ENCODE measurements at places on chromosomes 16 and 17.

- DNase-seq: no peak
These were observed 646 bp upstream of the HES7 start for GRCh38 chr17:8124350-8125153.

- no peak for DNase-seq
These were observed 532.9 kb downstream of the MAF start for GRCh38 chr16:79067600-79067999.

- DNase-seq: peak; percentile 29
These were observed 63.0 kb downstream of the BAIAP2 start for GRCh38 chr17:81097943-81098308.

DNA sequence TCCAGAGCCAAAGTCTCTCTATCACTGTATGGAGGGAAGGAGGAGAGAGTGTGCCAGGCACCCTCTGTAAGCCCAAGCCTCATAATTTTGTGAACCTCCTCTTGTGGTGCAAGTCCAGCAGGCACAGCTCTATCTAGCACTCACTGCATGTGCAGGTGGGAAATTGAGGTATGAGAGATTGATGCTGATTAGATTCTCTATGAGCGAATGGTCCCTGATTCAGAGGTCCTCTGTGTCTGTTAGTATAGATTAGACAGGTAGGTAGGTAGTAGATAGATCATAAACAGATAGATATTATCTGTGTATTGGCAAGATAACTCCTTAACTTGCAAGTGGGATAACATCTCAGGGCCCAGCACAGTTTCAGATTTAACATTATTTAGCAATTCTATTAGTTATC lies 209.5 kb downstream of the CNTNAP4 start:
- DNase-seq: no peak

GRCh38 chr17:56108811-56109284 lies 44.4 kb upstream of the ANKFN1 start:
- DNase-seq: no peak

GRCh38 chr17:34765291-34765690 lies 185.9 kb downstream of the TMEM132E start:
- no peak for DNase-seq

DNA sequence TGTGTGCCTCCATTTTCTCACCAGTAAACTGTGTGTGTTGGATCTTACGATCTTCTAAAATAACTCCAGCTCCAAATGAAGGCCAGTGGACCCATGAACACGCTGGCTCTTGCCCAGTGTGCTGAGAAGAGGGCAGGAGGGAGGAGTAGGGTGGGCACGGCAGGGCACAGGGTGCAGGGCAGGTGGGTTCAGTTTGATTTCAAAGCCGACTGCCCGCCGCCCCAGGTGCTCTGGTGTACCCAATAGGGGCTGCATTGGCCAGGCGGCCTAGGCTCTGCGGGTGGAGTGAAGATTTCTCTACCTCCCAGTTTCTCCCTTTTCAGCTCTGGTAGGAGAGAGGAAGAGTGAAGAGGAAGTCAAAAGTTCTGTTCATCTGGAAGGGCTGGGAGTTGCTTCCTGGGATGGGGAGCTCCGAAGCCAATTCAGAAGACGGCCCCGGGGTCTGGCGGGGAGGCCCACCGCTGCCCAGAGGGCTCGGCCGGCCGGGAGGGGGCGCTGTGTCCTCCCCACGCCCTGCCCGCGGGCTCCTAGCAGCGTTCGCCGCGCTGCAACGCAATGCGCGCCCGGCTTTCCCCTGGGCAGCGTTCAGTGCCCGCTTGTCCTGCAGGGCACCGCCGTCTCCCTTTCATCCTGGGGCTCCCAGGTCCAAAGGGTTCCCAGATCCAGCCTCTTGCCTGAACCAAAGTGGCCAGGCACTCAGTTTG lies 1.1 kb upstream of the CRHR1 start:
- DNase-seq: peak; percentile 59

DNA sequence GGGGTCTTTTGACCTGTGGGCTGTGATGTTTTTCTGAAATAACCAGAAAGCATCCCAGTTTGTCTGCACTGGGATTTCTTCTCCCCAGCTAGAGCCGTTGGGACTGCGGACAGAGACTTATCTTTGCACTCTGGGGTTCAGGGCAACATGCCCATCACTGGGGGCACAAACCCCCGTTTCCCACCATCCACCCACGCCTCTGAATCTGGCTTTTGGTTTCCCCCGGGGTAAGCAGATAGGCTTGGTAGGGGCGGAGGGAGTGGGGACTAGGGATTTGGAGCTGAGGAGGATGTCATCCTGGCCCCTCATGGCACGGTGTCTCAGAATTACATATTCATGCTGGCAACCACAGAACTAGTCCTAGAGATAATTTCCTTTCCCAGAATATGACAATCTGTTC lies 68.6 kb downstream of the CCDC182 start:
- no peak for DNase-seq

DNA sequence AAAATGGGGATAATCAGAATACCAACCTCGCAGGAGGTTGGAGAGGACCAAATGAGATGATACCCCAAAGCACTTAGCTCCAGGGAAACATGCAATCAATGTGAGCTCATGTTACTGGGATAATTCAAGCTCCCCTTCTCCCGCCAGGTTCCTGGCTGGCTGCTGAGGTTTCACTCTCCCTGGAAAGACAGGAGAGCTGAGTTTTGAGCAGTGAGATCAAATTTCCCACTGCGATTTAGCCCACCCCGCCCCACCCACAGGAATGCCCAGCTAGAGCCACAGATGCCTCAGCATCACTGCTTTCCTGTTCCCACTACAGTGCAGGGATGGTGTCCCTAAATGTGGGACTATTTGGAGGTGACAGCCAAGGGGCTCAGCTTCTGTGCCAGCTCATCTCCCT lies 56.7 kb downstream of the ZNF423 start:
- no peak for DNase-seq

- DNase-seq: no peak
These were observed 24.8 kb upstream of the SLC25A19 start for GRCh38 chr17:75313941-75314551.

- no peak for DNase-seq
These were observed 7.1 kb downstream of the ZNF385C start for GRCh38 chr17:42090964-42091790.

- no peak for DNase-seq
These were observed 275.9 kb downstream of the C16orf95 start for GRCh38 chr16:87041286-87041685.

GRCh38 chr17:50144845-50145531 lies 5.5 kb downstream of the PPP1R9B start:
- peak; percentile 32 for DNase-seq

DNA sequence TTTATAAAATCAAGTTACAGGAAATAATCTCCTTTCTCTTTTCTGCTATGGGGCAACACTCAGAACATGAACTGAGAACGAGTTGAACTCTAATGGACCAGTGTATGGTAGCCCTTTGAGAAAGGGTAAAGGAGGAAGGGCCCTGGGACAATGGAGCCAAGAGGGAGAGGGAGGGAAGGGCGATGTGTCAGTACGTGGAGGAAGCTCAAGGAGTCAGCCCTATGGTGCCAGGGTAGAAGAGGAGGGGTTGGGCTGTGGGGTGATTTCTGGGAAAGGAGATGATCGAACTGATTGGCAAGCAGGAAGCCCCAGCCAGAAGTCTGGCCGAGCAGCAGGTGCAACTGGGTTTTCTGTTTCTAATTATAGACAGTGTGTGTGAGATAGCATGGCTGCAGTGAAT lies 4.3 kb upstream of the WIPI1 start:
- DNase-seq: peak; percentile 59

DNA sequence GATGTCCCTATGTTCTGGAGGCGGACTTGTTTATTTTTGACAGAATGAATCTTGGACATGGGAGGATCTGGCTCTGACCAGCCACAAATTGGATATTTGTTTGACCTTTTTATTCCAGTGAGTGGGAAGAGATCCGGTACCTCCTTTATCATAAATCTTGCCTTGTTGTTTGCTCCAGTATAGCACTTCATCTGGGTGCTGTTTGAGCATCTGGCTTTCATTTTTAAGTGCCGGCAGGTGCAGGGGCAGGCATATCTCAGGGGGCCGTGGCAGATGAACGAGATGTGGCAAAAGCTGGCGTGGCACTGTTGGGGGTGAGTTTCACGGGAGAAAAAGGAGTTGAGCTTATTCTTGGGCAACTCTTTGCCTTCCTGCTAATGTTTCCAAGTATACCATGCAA lies 37.8 kb downstream of the MSI2 start:
- DNase-seq: no peak

DNA sequence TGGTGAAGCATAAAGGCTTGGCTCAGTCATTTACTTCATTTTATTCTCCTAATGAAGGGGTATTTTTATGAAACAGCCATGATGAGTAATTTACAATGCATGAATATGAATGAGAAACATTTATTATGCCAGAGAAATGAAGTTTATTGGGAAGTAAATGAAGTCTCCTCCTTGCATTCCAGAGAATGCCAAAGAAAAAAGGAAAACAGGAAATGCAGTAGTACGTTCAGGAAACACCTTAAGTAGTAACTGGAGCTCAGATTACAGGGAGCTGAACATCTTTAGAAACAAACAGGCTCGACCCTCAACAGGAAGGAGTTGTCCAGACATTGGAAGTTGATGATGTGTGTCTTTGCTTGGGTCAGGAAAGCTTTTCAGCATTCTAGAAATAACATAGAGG lies 4.6 kb downstream of the KRT34 start:
- DNase-seq: no peak

DNA sequence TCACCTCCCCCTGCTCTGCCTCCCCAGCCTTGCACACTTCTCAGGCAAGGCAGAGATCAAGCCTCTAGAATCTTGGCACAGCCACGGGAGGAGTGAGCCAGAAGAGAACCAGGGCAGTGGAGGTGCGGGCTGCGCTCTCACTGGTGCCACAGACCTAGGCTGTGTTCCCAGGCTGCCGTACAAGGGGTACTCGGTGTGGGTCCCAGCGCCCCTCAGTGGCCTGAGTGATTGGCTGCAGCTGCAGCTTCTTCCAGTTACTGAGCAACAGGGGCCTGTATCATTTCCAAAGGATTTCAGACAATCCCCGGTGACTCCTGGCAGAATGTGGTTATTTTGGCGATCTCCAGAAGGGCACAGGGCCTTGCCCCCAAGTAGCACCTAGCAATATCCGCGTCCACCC lies 1852.1 kb downstream of the TP53TG3F start:
- no peak for DNase-seq

DNA sequence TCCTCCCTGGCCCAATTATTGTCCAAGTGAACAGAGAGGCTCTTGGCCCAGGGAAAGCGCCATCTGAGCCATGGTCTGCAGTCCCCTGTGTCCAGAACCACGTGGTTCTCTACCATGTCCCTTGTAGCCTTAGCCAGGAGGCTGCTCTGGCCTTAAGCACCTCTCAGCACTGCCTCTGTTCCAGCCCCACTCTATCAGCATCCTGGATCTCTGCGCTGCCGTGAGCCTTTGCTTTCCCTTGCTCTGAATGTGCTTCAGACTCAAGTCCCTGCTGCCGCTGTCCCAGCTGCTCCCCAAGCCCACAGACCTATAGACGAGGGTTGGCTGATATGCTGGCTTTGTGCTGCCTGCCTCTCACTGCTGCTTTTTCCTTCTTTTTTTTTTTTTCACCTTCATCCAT lies 33.9 kb downstream of the CYB561 start:
- no peak for DNase-seq

GRCh38 chr17:42891539-42892152 lies 9.0 kb upstream of the G6PC1 start:
- DNase-seq: no peak

- peak; percentile 39 for DNase-seq
These were observed 21.0 kb upstream of the AGRP start for GRCh38 chr16:67504031-67505021.

GRCh38 chr17:6969323-6969726 lies 26.5 kb upstream of the ALOX12 start:
- no peak for DNase-seq

DNA sequence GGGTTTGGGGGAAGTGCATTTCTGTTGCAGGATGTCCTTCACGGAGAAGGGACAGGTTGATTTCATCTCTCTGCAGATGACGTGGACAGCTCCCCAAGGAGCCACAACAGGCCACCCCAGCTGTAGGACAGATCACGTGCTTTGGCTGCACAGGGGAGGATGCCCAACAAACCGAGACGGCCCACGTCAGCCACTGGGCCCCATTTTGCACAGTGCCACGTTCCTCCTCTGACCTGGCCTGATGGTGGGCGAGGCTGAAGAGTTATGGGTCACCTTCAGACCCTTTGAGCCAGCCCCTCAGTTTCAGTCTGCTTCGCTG lies 9.0 kb upstream of the RHBDL3 start:
- DNase-seq: no peak

GRCh38 chr17:8466873-8467272 lies 31.2 kb downstream of the NDEL1 start:
- DNase-seq: no peak

DNA sequence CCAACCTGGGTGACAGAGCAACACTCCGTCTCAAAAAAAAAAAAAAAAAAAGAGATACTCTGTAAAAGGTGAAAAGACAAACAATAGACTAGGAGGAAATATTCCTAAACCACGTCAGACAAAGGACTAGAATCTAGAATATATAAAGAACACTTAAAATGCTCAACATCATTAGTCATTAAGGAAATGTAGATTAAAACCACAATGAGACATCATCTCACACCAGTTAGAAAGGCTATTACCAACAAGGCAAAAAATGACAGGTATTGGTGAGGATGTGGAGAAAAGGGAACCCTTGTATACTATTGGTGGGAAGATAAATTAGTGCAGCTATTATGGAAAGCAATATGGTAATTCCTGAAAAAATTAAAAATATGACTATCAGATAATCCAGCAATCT lies 903.1 kb upstream of the SOX9 start:
- DNase-seq: no peak

DNA sequence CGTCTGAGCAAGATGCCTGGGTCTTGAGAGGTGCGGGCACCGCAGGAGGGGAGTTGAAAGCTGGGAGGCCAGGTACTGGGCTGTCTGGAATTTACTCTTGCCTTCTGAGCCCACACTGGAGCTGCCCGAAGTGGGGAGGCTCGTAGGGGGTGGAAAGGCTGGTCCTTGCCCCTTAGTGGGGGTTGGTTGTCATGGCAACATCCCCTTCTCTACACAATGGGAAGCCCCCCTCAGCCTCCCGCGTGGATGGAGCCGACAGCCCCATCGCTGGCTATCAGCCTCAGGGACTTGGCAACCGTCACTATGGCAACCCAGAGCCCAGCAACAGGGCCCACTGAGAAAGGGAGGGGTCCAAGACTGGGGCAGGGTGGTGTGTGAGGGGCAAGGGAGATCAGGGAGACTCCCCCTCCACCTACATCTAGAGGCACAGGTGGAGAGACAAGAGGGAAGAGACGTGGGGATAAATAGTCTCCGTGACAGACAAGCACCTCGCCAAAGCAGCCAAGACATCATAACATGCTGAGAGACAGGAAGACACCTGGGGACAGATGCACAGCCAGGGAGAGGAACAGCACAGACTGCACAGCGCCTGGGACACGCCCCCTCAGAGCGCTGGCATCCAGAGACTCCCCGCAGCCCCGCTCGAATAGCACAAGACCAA lies 5.3 kb upstream of the DNAH2 start:
- DNase-seq: no peak

- no peak for DNase-seq
These were observed 97.4 kb downstream of the ZNF778 start for GRCh38 chr16:89314854-89315253.

GRCh38 chr17:40072040-40072734 lies 9.4 kb downstream of the THRA start:
- no peak for DNase-seq

- no peak for DNase-seq
These were observed 165.6 kb downstream of the CA10 start for GRCh38 chr17:51992864-51993416.

- no peak for DNase-seq
These were observed 6.5 kb downstream of the NXN start for GRCh38 chr17:973053-973452.

- DNase-seq: no peak
These were observed 13.9 kb downstream of the LRRC37B start for GRCh38 chr17:32020943-32021614.

- DNase-seq: no peak
These were observed 47.0 kb downstream of the BCAS3 start for GRCh38 chr17:60724647-60725046.

- DNase-seq: no peak
These were observed 29.7 kb upstream of the IRX3 start for GRCh38 chr16:54316095-54316889.

Measured in activated CD4-positive, alpha-beta T cell treated with anti-CD3 and anti-CD28 coated beads, Interleukin-2, amount 50 U/mL, for 48 hours (primary cell).